ENCODE measurements at places on chromosomes 12 and 14.
A peak's percentile ranks its signal among the peaks of the same experiment; 100 is the strongest.

GRCh38 chr12:4961311-4961710, 51.6 kb downstream of the KCNA1 start:
- no peak for DNase-seq

DNA sequence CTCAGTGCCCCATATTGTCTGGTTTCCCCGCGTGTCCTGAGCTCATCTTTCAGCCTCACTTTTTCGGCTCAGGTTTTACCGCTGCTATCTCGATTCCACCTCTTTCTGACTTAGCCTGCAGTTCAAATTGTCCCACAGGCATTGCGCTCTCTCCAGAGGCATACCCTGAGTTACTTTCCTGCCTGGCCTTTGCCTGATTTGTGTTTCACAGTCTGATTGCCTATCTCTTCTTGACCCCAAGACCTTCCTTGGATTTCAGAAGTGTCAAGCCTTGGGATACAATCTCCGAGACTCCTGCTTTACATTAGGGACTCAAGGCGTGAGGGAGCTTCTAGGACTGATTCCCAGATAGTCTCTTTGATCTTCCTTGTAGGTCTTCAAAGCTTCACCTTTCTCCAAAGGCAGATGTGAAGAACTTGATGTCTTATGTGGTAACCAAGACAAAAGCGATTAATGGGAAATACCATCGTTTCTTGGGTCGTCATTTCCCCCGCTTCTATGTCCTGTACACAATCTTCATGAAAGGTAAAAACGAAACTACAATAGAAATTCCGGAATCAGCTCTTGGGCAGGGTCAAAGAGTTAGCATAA, 629 bp downstream of the LETMD1 start:
- DNase-seq, result peak; percentile 60

DNA sequence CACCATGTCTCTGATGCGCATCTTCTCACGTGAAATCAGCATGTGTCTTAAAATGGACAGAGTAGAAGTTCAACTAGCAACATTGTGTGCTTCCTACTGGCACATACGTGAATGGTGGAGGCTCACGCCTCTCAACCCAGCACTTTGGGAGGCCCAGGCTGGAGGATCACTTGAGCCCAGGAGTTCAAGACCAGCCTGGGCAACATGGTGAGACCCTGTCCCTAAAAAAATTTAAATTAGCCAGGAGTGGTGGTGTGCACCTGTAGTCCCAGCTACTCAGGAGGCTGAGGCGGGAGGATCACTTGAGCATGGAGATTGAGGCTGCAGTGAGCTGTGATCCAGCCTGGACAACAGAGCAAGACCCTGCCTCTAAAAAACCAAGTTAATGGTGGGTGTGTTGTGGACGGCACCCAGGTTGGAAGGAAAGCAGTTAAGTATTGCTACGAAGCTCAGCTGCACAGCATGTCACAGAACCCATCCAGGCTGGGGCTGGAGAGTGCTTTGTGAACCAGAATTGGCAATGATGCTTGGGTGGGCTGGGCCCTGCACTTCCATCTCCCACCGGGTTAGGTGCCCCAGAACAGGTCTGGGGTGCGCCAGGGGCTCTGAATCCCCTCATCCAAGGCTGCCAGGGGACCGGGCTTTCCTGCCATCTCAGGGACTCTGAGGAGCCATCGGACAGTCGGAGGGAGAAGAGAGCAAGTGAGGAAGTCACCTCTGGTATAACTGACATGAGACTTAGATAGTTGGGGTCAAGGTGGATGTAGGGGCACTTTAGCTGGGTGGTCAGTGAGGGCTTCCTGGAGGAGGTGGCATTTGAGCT, 33.0 kb upstream of the ULK1 start:
- no peak for DNase-seq

GRCh38 chr14:32250681-32251080, 47.6 kb upstream of the RNU6-8 start:
- no peak for DNase-seq

DNA sequence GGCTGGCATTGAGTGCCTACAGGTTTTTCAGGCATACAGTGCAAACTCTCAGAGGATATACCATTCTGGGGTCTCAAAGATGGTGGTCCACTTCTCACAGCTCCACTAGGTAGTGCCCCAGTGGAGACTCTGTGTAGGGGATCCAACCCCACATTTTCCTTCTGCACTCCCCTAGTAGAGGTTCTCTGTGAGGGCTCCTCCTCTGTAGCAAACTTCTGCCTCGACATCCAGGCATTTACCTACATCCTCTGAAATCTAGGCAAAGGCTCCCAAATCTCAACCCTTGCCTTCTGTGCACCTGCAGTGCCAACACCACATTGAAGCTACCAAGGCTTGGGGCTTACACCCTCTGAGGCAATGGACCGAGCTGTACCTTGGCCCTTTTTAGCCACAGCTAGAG, 179.2 kb downstream of the CCDC91 start:
- DNase-seq, result no peak

DNA sequence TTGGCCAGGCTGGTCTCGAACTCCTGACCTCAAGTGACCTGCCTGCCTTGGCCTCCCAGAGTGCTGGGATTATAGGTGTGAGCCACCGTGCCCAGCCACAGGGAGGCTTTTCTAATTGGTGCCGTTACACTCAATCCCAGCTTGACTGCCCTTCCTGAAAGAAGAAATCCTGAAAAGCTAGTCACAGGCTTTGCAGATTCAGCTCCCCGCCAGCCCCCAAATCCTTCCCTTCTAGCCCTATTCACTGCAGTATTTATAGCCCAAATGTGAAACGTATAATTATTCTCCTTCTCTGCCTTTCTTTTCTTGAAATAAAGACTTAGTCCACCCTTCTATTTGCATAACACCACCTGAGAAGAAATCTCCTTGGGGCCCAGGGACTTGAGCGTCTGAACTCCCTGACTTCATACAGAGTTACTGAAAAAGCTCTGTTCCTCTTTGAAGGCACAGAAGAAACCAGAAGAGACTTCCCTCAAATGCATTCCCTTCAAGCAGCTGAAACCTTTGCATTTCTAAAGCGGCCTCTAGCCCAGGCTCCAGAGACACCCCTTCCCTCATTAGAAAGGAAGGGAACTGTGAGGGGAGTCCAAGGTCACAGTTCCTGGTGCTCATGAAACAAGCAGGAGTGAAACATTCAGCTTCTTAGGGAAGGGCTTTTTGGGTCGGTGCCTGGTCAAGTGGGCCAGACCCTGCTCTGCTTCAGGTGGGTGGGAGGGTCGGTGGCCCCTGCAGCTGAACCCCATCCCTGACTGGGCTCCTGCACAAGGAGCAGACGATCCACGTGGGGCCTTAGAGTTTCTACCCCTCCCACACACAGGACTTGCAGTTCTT, 42.3 kb upstream of the BATF start:
- no peak for DNase-seq

- no peak for DNase-seq
Observed at GRCh38 chr14:104254735-104255400, 116.5 kb downstream of the KIF26A start.

DNA sequence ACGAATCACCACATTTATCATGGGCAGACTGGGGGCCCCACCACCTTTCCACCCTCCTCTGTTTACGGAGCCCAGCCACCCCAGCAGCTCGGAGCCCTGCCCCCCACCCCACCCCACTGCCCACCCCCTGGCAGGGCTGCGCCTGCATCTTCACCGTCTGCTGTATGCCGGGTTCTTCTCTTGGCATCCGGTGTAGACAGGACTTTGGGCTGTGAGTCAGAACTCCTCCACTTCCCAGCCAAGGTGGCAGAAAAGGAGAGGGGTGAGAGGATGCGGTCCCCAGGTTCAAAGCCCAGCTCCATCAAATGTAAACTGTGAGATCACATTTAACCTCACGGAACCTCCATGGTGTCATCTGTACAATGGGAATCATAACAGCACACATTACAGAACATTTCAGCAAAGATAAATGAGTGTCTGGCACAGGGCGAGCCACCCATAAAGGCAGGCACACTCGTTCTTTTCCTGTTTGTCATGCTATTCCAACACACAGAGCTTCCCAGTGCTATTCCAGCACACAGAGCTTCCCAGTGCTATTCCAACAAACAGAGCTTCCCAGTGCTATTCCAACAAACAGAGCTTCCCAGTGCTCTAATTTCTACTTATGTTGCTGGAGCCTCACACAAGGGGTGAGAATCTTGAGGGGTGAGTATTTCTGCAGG, 292.7 kb upstream of the RTL1 start:
- DNase-seq, result no peak

DNA sequence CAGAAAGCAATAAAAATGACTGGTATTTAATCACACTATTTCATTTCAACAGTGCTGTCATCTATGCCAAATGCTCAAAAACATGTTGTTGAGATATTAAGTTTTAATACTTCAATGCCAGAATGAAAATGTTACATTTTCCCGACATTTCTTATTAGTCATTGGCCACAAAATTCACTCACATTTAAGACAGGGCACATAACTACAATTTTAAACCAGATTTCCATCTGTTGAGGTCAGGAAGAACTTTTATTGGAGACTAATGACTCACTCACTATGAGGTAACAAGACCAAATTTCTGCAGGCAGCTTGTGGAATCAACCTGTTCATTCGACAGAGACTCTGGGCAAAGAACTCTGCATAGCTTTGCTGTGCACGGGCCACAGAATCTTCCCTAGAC, 36.8 kb downstream of the PPTC7 start:
- no peak for DNase-seq

GRCh38 chr14:55553791-55554190, 26.2 kb upstream of the KTN1 start:
- DNase-seq, result no peak

- DNase-seq, result no peak
Observed at GRCh38 chr12:69007855-69008351, 74.9 kb upstream of the CPM start.

- DNase-seq, result no peak
Observed at GRCh38 chr14:64703395-64704142, 655 bp upstream of the PLEKHG3 start.

GRCh38 chr14:82492157-82492556, 958.5 kb upstream of the SEL1L start:
- no peak for DNase-seq

GRCh38 chr12:15216036-15216889, 5.0 kb downstream of the RERG start:
- DNase-seq, result no peak

- peak; percentile 73 for DNase-seq
Observed at GRCh38 chr14:67571275-67571990, 28.6 kb downstream of the PIGH start.

DNA sequence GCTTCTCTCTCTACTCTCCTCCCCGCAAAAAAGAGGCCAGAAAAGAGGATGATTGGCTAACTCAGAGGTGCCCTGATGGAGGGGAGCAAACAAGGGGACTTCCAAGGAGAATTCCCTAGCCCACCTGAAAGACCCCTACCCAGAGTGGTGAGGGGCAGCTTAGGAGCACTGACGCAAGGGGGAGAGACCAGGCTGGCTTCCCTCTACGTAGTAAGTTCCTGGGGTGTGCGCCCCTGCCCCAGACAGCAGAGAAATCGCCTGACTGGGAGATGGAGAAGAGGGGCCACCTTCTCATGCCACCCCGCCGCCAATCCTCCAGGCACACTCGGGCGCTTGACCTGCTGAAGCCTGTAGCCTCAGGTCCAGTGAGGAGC, 2.1 kb upstream of the DIO3 start:
- DNase-seq, result no peak

DNA sequence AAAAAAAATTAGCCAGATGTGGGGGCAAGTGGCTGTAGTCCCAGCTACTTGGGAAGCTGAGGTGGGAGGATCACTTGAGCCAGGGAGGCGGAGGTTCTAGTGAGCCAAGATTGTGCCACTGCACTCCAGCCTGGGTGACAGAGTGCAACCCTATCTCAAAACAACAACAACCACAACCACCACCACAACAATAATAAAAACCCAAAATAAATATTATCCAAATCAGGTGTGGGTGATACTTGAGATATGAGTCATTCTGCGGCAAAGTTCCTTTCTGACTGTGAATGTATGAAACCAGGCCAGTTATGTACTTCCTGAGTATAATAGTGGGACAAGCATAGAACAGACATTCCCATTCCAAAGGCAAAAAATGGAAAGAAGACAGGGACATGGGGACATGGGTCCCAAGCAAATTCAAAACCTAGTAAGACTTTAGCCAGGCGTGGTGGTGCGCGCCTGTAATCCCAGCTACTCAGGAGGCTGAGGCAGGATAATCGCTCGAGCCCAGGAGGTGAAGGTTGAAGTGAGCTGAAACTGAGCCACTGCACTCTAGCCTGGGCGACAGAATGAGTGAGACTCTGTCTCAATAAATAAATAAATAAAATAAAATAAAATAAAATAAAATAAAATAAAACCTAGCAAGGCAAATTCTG, 9.7 kb upstream of the ERC1 start:
- DNase-seq, result no peak

GRCh38 chr14:49986343-49987014, 93.6 kb downstream of the ARF6 start:
- no peak for DNase-seq

DNA sequence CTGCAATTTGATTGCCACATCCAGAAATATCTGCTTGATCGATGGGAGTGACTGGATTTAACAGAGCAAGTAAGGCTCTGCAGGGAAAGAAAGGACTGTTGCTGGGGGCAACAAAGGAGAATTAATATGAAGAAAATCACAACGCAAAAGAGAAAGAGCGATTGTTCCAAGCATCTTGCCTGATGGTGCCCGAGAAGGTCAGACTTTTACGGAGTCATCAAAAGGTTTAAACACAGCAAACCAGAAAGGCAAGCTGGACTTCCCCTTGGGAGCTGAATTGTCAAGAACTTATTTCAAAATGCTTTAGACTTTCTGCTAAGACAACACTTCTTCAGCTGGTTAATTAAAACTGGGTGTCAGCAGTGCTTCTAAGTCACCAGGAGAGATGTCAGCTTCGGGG, 791.5 kb downstream of the MED13L start:
- no peak for DNase-seq

GRCh38 chr12:5242440-5242839, 189.5 kb upstream of the NTF3 start:
- DNase-seq, result no peak

- DNase-seq, result no peak
Observed at GRCh38 chr12:27539191-27539631, 15.2 kb downstream of the PPFIBP1 start.

DNA sequence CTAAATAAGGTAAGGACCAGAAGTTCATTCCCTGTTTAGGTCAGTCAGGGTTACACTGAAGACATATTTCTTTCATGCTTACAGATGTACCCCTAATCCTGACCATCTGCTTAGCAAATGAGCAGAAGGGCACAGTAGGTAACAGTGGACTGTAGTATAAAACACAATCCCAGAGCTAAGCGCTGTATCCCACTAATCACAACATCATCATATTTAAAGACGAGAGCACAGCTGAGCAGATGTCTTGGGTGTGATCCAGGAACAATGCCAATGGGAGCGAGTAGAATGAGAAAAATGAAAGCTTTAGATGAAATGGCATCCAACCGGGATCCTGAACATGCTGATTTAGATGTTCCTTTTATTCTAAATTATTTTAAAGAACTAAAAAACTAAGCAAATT, 213.4 kb downstream of the CCER1 start:
- DNase-seq, result no peak

Measured in CD4-positive, alpha-beta T cell treated with Interleukin-21 for 1 hour (primary cell).